Kidney tubule cell (primary cell): ENCODE measurements at places on chromosomes 11 and 22.

DNA sequence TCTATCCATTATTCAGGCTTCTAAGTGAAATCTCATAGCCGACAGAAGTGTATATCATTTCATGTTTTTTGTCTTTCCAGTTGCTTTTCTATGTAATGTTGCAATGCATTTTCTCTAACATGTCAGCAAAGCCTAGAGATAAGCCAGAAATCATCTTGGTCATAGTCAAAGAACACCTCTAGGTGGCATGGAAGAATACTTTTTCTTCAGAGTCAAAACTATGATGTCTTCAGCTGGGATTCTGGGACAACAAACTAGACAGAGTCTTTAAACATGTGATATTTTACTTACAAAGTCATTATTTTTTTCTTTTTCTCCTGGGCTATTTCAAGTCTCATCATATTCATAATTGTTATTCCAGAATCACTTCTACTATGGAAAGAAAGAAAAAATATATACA, 4.4 kb downstream of the GAS2 start:
- DNase-seq: peak; percentile 26

- DNase-seq: no peak
Observed at GRCh38 chr22:20159076-20159475, 8.2 kb upstream of the CCDC188 start.

DNA sequence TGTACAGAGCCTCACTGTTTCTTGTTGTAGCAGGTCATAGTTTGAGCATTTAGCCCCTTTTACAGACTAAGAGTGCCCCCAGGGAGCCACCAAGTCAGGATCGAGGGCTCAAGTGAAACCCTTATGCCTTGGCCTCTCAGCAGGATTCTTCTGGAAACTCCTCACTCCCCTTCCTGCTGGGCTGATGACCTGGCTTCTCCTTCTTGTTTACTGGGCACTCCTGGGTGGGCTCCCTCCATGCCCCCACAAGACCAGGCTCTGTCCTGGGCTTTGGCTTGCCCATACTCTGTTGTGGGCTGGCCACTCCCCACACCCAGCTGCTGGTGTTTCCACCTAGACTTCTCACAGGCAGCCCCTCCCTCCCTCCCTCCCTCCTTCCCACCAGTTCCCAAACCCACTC, 69.6 kb downstream of the MED15 start:
- DNase-seq: no peak

GRCh38 chr22:43313244-43313889, 29.8 kb downstream of the SCUBE1 start:
- DNase-seq: no peak

DNA sequence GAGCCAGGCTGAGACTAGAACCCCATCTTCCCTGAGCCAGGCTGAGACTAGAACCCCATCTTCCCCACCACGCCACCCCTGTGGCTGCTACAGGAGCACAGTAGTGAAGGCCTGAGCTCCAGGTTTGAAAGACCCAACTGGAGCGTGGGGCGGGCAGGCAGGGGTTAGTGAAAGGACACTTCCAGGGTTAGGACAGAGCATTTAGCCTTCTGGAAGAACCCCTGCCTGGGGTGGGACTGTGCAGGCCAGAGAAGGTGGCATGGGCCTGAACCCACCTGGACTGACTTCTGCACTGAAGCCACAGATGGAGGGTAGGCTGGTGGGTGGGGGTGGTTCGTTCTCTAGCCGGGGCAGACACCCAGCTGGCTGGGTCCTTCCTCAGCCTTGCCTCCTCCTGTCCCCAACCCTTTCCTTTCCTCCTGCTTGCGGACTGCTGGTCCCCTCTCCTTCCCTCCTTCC, 24.1 kb downstream of the SUN2 start:
- no peak for DNase-seq

DNA sequence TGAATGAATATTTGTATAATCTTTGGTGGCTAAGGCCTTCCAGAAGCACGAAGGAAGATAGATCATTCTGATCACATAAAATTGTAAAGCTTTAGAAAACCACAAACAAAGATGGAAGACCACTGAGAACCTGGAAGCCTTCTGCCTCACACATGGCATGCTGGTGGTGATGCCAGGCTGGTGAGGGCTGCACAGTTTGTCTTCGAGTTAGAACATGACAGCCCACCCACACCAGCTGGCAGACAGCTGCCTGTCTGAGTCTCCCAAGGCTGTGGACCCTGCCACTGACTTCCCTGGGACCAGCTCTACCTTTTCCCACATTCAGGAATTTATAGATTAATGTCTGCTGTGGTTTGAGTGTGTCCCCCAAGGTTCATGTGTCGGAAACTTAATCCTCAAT, 48.8 kb upstream of the B3GAT1 start:
- DNase-seq: no peak

GRCh38 chr22:46833228-46833627, 70.8 kb downstream of the TBC1D22A start:
- DNase-seq: peak; percentile 59

DNA sequence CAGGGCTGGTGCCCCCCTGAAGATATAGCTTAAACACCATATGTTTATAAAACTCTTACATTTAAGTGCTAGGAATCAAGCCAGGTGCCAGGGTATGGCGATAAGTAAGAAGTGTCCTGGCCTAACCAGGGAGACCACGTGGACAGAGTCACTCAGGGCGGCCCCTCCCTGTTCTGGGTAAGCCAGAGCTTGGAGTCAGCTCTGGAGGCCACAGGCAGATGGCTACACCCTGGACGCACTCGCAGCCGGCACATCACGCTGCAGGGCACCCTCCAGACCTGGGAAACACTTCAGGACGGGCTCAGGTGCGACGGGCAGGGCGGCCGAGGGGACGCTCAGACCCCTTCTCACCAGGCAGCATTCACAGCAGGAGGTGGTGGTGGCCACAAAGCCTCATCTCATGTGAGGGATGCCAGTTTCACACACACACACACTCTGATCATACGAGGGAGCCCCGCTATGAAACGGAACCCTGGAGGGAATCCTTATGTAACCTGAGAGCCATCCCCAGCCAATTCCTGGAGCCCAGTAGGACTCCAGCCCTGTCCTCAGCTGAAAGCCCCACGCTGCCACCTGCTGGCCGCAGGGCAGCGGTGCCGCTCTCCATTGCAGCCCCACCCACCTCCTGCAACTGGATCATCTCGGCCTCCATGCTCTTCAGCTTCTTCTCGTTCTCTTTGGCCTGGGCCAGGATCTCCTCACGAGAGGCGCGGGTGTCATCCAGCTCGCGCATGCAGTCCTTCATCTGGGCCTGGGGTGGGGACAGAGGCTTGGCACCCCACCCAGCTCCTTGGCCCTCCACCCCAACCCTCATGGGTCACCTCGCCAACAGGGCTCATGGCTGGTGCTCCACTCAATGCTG, 33.4 kb downstream of the APOL1 start:
- peak; percentile 69 for DNase-seq
